Sigmoid colon (tissue), 7 donors: ENCODE measurements at places on chromosomes 4 and X.

DNA sequence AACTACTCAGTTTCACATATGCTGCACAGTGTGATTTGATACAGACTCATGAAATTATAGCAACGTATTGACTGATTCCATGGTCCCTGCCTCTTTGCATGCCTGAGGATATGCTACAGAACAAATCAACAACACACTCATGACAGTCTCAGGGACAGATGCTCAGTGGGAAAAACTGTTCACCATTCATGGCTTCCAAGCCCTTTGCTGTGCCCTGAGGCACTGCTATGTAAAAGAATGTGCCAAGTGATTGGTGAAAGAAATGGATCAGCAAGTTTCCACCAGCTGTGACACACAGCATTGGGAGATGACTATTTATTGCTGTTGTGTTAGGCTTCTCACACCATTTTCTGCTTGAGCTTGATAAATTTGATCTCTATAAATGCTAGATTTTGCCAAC lies 825.6 kb upstream of the INTU start:
- no peak for DNase-seq

GRCh38 chr4:113468165-113469022 lies 293.1 kb downstream of the CAMK2D start:
- DNase-seq, result peak; percentile 95

- DNase-seq, result no peak
These were observed 314.1 kb downstream of the STK32B start for GRCh38 chr4:5365071-5366008.

GRCh38 chr4:38572793-38573192 lies 91.2 kb upstream of the KLF3 start:
- no peak for DNase-seq

GRCh38 chrX:2342281-2342688 lies 158.5 kb downstream of the DHRSX start:
- DNase-seq, result no peak

- DNase-seq, result no peak
These were observed 106.3 kb downstream of the LINC00632 start for GRCh38 chrX:140815868-140816267.
